Stimulated activated CD4-positive, alpha-beta T cell treated with anti-CD3 and anti-CD28 coated beads, TNF-alpha, amount 100 ng/mL, for 4 hours (primary cell): ENCODE measurements at places on chromosomes 4 and X.

DNA sequence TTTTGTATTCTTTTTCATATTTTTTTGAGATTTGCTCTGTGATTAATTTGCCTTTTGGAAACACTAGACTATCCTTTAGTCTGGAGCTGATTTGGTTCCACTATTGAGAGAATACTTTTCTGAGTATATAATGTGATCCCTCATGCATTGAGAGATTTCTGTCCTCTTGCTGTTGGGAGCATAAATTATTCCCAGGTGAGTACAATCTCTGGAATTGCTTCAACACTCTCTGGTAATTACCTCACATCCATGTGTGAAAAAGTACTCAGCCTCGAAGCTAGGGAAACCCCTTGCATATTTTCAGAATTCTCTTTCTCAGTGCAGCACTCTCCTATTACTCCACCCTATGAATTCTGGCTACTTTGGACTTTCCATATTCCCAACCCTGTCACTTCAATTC, 550.0 kb downstream of the RAPGEF2 start:
- DNase-seq = no peak

GRCh38 chr4:8728536-8729407, 136.2 kb downstream of the CPZ start:
- DNase-seq = no peak

DNA sequence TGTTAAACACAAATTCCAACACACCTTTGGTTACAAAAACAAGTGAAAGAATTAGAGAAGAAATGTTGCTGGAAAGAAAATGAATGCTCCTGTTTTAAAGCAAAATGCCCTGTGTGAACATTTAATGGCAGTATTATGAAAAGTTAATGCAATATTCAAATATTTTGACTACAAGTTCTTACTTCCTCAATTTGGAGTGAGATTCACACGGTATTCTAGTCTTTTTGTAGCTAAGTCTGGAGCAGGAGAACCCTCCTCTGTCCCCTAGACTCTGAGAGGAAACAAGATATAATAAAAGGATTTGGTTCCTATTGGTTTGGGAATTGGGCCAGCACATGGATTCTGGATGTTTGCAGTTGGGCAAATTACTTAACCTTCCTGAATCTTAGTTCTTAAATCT, 12.7 kb downstream of the MAD2L1 start:
- no peak for DNase-seq

DNA sequence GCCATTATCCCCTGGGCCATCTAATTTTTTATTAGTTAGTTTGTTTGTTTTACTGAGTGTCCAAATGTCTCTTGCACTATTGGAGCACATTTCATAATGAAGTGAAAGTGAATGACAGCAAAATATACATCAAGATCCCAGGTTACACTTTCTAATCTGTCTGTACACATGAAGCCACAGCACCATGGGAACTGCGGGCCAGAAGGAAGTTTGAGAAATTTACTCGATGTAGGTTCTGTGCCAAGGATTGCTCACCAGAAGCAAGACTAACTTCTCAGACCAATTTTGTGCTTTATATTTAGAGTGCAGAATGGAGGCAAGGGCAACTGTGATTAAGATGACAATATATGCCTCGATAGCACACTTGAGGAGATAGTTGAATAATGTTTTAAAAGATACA, 258.0 kb downstream of the COL25A1 start:
- no peak for DNase-seq

GRCh38 chrX:94977562-94977961, 1303.6 kb downstream of the FAM133A start:
- no peak for DNase-seq

GRCh38 chr4:81786063-81786763, 314.5 kb upstream of the RASGEF1B start:
- no peak for DNase-seq

- no peak for DNase-seq
Measured at GRCh38 chrX:56503941-56504673, 59.3 kb upstream of the UBQLN2 start.

DNA sequence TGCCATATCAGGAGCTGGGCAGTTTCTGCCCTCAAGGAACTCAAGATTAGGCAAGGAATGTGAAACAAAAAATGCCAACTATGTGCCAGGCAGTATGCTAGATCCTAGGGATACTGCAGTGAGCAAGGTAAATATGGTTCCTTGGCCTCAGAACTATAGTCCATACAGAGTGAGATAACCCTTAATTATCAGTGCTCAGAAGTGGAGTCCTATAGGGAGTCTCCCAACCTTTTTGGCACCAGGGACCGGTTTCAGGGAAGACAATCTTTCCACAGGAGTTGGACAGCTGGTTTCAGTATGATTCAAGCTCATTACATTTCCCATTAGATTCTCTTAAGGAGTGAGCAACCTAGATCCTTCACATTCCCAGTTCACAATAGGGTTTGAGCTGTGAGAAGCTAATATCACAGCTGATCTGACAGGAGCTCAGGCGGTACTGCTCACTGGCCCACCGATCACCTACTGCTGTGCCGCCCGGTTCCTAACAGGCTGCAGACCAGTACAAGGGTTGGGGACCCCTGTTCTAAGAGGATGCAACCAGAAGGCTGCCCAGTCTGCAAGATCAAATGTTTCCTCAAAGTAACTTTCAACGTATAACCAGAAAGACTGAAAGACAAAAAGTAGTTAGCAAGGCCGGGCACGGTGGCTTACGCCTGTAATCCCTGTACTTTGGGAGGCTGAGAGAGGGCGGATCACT, 1.7 kb upstream of the SRP72 start:
- no peak for DNase-seq

DNA sequence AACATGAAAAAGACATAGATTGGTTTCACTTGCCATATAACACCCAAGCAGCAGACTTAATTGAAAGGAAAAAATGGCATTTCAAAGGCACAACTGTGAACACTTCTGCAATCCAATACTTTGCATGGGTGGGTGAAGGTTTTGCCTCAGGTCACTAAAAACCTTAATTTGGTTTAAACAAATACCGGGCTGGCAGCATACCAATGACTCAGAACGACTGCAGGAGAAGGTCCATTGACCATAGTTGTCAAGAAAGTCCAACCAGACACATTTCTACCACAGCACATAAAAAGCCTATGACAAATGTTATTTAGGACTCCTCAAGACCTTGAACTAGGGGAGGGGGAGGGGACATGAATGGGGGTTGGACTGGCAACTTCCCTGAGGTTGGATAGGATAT, 183.6 kb upstream of the TRPC5 start:
- DNase-seq = no peak

DNA sequence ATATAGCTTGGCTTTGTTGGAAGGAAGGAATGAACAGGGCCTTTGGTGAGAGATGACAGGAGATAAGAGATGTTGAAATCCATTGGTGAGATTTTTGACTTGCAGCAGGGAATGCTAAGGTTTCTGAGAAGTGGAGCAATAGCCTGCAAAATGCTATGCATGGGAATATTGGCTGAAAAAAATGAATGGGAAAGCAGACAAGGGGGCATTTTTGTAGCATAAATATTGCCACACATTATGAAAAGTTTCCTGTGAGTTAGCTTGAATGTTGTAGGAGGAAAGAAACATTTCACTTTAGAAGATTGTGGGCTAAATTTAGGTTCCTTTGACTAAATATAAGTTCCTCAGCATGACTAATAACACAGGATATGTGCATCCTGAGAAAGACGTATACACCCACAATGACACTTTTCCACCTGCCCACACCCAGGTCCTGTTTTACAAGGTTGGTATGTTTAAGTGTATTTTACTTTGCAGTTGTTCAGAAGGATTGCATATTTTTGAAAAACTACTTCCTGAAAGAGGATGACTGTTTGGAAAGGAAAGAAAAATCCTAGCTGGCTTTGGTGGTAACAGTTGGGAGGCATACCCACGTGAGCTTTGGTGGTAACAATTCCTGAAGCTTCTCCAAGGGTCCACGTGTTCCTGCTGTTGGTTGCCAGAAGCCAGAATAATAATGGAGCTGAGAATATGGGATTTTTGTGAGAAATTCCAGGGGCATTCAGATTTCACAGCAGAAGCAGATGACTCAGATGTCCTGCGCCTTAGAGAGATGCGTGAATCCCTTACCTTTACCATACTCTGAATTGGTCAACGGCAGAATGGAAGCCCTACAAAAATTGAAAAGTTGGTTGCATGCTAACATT, 28.5 kb downstream of the PHEX start:
- DNase-seq = no peak

DNA sequence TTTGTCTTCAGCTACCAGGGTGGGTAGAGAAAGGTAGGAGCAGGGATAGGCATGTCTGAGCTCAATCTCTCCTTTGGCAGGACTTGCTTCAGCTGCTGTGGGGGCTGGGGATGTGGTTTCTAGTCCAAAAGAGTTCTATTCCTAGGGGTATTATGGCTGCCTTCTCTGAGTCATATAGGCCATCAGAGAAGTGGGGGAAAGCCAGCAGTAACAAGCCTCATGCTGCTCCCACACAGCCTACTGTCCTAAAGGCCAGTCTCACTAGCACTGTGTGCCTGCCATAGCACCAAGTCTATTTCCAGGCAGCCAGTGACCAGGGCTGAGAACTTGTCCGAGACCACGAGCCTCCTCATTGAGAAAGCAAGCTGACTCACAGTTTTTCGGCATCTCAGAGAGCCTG, 270.6 kb downstream of the DCAF12L2 start:
- no peak for DNase-seq

GRCh38 chr4:15568821-15569220, 86.3 kb downstream of the FBXL5 start:
- DNase-seq = no peak

DNA sequence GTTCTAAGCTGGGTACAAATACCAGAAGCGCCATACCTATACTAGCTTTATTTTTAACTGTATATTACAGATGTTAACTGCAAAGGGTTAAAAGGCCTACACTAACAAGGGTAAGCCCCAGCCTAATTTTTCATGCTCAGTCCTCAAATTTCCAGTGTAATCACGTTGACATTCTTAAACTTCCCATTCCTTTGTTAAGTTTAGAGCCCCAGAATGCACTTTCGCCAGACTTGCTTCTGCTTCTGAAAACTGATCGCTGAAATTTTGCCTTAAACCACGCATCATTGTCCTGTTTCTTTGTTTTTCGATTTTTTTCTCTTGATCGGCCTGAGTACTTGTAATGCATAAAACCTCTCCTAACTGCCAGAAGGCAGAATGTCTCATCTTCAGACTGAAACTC, 2141.9 kb upstream of the AGA start:
- no peak for DNase-seq

DNA sequence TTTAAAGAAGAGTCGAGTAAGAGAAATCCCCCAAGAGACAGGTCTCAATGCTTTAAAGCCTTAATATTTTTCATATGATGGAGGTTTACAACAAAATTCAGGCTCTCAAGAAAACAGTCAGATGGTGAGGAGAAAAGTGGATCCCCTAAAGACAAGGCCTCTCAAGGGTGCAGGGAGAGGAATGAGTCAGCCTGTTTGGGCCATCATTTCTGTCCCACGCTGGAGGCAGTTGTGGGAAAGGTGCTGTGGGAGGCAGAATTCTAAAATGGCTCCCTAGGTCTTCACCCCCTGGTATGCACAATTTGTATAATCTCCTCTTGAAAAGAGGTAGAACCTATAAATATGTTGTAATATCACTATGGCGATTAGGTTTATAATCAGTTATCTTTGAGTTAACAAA, 4.6 kb upstream of the TIFA start:
- no peak for DNase-seq

DNA sequence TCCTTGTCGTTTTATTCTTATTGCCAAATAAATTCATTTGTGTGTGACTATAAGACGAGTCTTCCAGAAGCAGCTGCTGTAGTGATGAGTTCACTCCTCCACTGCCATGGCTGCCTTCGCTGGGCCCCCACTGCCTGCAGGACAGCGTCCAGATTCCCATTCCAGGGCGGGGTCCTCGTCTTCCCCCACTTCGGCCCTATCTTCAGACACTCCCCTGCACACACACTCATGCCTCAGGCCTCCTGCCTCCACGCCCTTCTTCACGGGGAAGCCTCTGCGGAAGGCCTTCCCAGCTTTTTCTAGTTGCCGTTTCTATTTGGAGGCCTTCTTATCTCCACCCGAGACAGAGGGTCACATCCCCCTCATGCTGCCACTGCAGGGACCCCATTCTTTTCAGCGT, 80.4 kb downstream of the SHROOM2 start:
- DNase-seq = no peak

DNA sequence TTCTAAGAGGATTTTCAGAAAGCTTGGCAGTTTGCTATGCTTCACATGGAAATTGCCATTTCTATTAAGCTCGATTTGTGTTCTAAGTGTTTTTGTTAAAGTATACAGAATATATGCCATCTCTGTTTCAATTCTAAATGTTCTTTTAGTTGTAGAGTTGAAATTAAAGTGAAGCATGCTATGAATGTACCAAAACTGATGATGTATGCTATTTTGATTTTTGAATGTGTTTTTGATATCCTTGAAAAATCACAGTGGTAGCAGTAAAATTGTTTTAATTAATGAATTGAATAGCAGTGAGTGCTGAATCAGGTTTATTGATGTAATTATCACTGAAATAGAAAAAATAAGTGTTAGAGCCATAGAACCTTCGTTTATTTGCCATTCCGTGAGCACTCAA, 110.9 kb downstream of the TENM3 start:
- DNase-seq = no peak

DNA sequence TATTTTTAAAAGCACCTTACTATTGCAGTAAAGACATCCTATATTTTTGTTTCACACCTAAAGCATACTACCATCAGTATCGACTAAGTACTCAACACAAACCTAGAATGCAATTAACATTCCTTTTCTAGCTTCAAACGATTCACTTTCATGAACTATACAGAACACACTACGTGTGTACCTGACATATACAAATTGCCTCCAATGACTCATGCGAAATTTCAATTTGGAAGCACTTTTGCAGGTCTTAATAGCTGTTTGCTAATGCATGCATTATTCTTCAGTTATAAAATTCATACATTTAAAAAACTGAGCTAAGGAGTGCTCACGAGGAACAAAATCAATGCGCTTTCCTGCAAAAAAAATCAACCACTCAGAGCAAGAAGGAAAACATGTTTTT, 19.7 kb upstream of the GPM6B start:
- no peak for DNase-seq

GRCh38 chr4:180081072-180081471, 2162.1 kb upstream of the TENM3 start:
- DNase-seq = no peak

DNA sequence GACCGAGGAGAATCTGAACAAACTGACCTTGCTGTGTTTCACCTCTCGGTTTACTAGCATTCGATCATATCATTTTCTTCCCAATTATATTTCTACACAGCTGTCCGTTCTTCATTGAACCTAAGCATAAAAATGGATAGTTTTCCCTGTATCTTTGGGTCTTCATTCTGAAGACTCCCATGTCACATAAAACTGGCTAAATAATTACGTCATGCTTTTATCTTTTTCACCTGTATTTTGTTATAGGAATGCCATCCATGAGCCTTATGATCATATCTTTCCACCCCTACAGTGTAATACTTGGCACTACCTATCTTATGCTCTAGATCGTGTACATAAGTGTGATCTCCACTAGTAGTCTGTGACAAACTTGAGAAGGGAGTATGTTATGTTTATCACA, 456.1 kb downstream of the FGF13 start:
- no peak for DNase-seq

DNA sequence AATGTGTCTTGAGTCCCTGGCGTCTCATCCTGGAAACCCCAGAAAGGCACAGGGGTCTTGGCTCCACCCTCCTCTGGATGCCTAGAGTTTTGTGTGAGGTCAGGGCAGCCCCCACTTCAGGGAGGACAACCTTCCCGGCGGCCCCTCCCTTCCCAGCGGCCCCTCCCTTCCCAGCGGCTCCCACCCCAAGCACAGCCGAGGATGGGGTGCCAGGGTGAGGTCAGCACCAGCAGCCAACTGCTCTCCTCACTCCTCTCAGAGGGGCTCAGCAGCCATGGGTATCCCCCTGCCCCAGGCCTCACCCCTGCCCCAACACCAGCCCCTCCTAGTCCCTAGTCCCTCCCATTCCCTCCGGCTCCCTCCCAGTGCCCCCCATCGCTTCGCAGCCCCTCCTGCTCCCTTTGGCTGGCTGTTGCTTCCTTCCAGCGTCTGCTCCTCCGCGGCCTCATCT, 17.4 kb downstream of the DGKQ start:
- no peak for DNase-seq
